ENCODE measurements at places on chromosomes 13 and 19.
A peak's percentile ranks its signal among the peaks of the same experiment; 100 is the strongest.

DNA sequence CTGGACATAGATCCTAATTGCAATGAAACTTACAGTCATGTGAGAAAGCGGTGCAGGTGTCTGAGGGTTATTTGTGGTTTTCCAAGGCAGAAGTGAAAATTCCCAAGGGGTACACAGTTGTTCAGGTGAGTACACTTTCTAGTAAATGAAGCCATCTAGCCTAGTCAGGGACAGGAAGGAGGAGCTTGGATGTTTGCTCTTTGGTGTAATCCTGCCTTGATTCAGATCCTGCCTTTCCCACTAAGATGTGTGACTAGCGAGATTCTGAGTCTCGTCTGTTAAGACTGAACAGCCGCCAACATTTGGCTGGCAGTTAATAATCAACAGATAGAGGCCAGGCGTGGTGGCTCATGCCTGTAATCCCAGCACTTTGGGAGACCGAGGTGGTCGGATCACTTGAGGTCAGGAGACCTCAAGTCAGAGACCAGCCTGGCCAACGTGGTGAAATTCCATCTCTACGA, 2.5 kb downstream of the RPS9 start:
- DNase-seq: no peak

- DNase-seq: no peak
Measured at GRCh38 chr19:37333457-37333856, 37.4 kb upstream of the ZNF527 start.

- peak; percentile 66 for DNase-seq
Measured at GRCh38 chr19:43901395-43902390, 33.4 kb downstream of the ZNF45 start.

DNA sequence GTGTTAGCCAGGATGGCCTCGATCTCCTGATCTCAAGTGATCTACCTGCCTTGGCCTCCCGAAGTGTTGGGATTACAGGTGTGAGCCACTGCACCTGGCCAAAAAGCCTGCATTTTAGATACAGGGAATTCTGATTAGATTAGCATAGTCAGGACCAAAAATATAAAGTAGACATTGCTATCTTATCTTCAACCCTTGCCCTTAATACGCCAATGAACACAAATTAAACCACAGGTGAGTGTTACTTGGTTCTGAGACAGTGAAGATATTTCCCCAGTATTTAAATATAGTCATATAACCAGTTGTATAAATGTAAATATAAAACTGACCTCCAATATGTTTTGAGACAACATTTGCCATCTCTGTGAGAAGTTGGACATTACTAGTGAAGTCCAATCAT, 52.1 kb upstream of the STK24 start:
- DNase-seq: no peak

GRCh38 chr19:35116072-35116801, 614 bp downstream of the FXYD3 start:
- no peak for DNase-seq

GRCh38 chr13:31043957-31044356, 111.5 kb downstream of the TEX26 start:
- no peak for DNase-seq
